ENCODE measurements at places on chromosomes 12 and 14. TPM values are rescaled to one million over a fixed set of nuclear protein-coding genes. Genes with fewer than 3 reads are reported as not detected.

Gene BMP4
- 42.7 TPM for polyA plus RNA-seq

Gene CCNB1IP1
- 124 TPM for polyA plus RNA-seq

- DNase-seq: peak; percentile 25
These were observed 1181.2 kb downstream of the VRK1 start for GRCh38 chr14:97978341-97978740.

- no peak for DNase-seq
These were observed 810 bp downstream of the AACS start for GRCh38 chr12:125065919-125066570.
